ENCODE measurements at places on chromosomes 3 and 15. TPM values are rescaled to one million over a fixed set of nuclear protein-coding genes. Genes with fewer than 3 reads are reported as not detected.

STRC gene
- total RNA-seq: not detected

PAK6 gene
- 5.6 TPM for total RNA-seq

SCG3 gene
- total RNA-seq: 0.18 TPM

GASK1A gene
- total RNA-seq: 5.9 TPM

TUSC7 gene
- not detected for total RNA-seq

ERICH6 gene
- total RNA-seq: not detected

C15orf62 gene
- 2.4 TPM for total RNA-seq

SNURF gene
- total RNA-seq: 21.3 TPM

HTR3D gene
- not detected for total RNA-seq

SATB1 gene
- total RNA-seq: 30.2 TPM

NAALADL2 gene
- 9.8 TPM for total RNA-seq

SCN5A gene
- total RNA-seq: 0.24 TPM

STT3B gene
- 106 TPM for total RNA-seq

EHD4 gene
- total RNA-seq: 35.0 TPM

KNG1 gene
- not detected for total RNA-seq

TRIM59 gene
- 4.4 TPM for total RNA-seq

NIPA2 gene
- 43.6 TPM for total RNA-seq

GRCh38 chr3:107994181-107994580 is 96.7 kb downstream of the CD47 start:
- no peak for DNase-seq

DNA sequence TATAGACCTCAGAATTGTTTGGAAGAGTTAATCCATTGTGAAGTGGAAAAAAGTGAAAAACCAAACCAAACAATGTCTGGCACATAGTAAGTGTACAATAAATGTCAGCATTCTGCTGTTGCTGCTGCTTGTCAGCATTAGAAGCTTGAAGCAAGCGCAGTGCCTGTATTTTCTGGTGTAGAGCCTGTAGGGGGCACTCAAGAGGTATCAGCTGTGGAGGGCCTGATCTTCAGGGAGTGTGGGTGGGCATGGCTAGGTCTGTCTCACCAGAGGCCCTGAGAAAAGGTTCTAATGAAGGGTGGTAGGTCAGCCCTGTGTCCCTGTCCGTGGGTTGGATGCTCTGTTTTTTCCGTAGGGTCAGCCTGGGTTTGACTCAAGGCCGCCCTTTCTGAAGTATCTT is 3.6 kb downstream of the ADAMTSL3 start:
- DNase-seq: no peak

DNA sequence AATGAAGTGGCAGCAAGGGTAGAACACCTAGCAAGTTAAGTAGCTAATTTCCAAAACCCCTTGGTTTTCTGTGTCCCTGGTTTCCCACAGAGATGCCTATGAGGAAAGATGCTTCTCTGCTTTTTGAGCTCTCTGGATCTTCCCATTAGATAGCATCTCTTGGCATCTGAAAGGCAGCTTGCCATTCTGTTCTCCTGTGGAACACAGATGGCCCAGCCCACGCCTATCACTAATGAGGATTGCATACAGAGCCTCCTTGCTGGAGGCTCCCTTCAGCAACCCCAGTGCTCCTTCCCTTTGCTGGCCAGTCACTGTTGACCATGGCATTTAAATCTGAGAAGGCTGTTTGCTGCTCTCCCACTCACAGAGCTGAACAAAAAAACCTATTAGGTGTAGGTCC is 34.4 kb upstream of the ETV5 start:
- no peak for DNase-seq

- DNase-seq: no peak
These were observed 6.1 kb upstream of the LEKR1 start for GRCh38 chr3:156819842-156820691.

DNA sequence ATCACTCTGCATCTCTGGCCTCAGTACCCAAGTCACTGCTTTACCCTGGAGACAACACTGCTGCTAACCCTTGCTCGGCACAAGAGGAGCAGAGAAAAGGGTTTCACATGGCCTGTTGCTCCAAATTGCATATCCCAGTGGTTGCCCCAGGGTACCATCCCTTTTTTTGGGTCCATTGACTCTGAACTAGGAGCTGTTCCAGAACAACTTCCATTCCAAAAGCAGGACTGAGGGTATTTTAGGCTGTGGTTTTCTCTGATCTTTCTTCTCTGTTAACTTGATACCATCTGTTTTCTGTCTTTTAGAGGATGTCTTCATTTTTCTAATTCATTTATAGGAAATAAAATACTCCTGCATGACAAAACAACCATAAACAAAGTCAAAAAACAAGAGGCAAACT is 17.3 kb upstream of the RYK start:
- no peak for DNase-seq

DNA sequence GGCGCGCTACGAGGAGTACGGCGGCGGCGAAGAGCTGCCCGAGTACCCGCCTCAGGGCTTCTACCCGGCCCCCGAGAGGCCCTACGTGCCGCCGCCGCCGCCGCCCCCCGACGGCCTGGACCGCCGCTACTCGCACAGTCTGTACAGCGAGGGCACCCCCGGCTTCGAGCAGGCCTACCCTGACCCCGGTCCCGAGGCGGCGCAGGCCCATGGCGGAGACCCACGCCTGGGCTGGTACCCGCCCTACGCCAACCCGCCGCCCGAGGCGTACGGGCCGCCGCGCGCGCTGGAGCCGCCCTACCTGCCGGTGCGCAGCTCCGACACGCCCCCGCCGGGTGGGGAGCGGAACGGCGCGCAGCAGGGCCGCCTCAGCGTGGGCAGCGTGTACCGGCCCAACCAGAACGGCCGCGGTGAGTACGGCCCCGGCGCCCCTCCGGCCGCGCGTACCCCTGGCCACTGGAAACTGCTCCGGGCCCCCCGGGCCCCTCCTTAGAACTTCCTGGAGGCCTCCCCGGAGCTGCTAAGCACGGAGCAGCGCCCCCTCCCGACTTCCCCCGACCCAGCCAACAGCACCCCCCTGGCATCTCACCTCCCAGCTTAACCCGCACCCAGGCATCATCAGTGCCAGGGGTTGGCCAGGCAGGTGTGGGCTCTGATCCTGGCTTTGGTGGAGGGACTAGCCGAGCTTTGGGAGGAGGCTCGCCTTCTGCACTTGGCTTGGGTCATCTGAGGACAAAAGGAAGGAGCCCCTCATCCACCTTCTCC is 1.4 kb downstream of the LOXL1 start:
- peak; percentile 84 for DNase-seq

- DNase-seq: no peak
These were observed 68.4 kb upstream of the CD96 start for GRCh38 chr3:111473550-111473949.

- peak; percentile 79 for DNase-seq
These were observed at the start of gene ARMC8 for GRCh38 chr3:138187296-138188012. TSS of gene ARMC8 (plus strand) at chr3:138187301. CDS start at chr3:138187555, 254 bp downstream.

- no peak for DNase-seq
These were observed 9.7 kb downstream of the CCDC12 start for GRCh38 chr3:46966811-46967210.

DNA sequence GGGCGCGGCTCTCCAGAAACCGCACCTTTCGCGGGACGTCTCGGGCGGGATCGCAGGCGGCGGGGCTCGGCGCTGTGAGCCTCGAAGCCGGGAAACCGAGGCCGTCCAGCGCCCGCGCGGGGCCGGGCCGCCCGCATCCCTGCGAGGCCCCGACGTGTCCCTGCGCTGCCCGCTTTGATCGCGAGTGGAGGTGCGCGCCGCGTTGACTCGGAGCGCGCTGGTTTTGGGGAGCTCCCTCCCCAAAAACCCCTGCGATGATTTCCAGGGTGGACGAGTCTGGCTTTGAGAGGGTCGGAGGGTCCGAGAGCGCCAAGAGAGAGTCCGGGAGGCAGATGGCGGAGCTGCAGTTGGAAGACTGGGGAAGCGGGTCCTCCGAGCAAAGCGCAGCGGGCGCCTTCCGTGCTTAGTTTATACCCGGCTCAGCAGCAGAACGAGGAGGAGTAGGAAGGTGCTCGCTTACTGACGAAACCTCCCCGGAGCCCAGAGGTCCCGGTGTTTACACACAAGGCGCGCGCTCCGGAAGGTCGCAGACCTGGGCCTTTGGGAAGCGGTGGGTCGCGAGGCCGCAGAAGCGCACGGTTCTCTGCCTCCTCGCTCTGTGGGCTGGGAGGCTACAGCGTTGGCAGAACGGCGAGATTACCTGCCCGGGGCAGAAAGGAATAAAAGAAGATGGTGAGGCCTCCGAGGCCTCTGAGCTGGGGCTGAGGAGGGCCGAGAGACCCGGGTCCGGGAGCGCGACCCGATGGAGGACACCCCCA is 687 bp downstream of the ALDH1A3 start:
- DNase-seq: no peak

- DNase-seq: no peak
These were observed 27.3 kb downstream of the ADCY5 start for GRCh38 chr3:123421353-123422174.

- DNase-seq: no peak
These were observed 230.5 kb upstream of the PROK2 start for GRCh38 chr3:72015463-72015862.

DNA sequence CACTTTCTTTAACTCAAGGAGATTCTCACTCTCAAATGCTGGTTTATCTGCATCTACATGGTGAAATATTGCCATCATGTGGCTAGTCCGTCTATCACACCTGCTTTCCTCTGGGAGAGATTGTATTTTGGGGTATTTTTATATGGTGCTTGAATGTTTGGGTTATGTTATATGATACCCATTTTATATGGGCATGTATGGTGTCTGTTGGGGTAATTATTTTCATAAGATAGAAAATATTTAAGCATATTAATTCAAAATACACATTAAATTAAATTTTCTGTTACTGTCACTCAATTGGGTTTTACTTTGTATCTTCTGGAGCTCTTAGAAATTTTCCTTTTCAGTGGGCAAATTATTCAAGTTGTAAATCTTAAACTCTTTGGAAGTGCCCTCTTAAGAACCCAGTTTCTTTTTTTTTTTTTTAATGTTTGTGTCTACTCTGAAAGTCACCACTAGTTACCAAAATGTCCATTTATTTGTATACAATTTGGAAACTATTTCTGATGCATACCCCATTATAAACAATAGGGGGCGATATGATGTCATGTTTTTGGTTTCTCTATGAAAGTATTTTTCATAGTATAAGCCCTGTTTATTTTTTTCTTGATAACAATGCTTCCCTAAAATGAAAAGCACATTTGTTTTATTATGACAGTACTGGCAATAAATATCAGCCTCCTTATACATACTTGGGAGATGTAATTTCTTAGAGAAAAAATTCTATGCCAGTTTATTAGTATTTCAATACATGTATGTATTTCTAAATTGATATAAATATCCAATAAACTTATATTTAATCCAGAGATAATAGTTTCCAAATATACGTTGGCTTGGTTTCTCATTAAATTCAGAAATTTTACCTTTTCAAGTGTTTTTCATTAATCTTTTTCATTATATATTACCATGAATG is 36.1 kb upstream of the PLSCR5 start:
- DNase-seq: no peak

- DNase-seq: no peak
These were observed 374.3 kb upstream of the TGFBR2 start for GRCh38 chr3:30232142-30232541.

DNA sequence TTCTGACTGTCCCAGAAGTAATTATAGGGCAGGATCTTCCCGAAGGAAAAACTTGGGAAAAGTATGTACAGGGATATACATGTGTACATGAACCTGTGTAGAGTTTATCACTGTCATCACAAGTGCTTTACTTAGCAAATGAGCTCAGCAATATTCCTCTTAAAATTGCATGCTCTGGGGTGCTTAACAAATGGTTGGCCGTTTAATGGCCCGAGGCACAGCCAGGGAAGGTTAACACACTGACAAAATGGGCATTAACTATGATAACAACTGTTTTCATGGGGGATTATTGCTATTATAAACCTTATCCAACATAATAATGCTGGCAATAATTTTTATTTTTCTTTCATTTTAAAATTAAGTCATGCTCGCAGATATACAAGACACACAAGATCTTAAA is 459.3 kb downstream of the TUSC7 start:
- no peak for DNase-seq

- DNase-seq: no peak
These were observed 478 bp downstream of the GPR15 start for GRCh38 chr3:98532275-98532637.

- DNase-seq: no peak
These were observed 64.4 kb upstream of the PHLDB2 start for GRCh38 chr3:111794711-111795110.

DNA sequence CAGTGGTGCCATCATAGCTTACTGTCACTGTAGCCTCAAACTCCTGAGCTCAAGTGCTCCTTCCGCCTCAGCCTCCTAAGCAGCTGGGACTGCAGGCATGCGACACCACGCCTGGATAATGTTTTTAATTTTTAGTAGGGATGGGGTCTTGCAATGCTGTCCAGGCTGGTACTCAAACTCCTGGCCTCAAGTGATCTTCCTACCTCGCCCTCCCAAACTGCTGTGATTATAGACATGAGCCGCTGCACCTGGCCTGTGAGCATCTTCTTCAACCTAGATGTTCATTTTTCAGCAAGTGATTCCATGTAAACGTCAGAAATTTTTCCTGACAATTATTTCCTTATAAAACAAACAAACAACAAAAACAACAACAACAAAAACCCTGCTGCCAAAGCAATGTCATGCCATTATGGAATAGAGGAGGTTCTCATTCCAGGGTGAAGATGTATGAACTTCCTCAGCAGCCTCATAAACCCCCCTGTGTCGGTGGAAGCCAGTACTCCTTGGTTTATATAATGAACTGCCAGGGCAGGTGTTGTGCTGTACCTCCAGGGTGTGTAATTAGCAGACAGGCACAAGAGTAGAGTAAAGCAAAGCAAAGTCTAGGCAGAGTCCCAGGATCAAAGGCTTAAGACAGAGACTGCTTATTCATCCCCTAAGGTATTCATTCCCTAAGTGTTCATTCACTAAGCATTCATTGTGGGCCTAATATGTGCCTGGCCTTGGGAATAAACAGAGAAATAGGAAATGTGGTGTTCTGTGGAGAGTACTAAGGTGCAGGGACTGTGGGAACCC is 44.6 kb downstream of the NR2C2 start:
- no peak for DNase-seq

DNA sequence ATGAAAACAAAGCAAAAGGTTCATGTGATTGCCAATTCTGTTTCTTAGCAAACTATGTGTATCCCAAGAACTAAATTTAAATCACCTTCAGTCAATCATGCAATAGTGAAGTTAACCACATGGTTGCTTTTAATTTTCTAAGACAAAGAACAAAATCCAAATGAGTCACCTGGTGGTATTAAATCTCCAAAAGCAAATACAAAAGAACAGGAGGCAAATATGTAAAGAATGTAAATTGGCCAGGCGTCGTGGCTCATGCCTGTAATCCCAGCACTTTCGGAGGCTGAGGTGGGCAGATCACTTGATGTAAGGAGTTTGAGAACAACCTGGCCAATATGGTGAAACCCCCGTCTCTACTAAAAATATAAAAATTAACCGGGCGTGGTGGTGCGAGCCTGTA is 54.2 kb upstream of the PIK3R4 start:
- DNase-seq: no peak

Measured in lower lobe of right lung (tissue), 2 donors.